ENCODE measurements at places on chromosomes 3 and 15.

DNA sequence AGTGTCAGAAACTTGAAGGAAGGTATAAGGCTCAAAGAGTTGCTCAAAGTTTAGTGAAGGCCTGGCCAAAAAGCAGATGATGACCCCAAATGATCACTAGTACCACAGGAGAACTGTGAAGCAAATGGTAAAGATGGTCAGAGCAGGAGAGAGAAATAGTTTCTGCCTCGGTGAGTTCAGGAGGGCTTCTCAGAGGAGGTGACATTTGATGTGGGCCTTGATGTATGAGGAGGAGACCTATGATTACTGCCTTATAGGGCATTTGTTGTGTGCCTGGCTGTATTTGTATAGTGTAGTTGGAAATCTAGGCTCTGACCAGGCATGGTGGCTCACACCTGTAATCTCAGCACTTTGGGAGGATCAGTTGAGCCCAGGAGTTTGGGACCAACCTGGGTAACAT is 50.4 kb downstream of the DNASE1L3 start:
- no peak for DNase-seq

GRCh38 chr15:91031796-91032195 is 9.4 kb upstream of the VPS33B start:
- no peak for DNase-seq

- DNase-seq = no peak
Measured at GRCh38 chr3:161851941-161852566, 355.4 kb downstream of the OTOL1 start.

DNA sequence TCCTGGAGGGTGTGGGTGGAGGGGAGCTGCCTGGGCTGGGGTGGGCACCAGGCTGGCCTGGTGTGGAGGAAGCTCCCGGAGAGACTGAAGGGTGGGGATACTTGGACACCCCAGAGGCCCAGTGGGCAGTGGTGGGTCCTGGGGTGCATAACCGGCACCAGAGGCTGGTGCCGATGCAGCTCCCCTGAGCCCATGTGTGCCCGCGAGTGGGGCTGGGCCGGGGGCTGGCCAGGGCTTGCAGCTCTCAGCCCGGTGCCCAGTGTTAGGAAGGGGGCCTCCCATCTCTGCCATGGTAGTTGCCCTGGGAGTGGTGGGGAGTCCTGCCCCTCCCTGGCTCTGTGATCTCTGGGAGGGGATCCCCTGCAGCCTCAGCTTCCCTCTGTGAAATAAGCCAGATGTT is 9.3 kb downstream of the PLXNA1 start:
- DNase-seq = no peak

DNA sequence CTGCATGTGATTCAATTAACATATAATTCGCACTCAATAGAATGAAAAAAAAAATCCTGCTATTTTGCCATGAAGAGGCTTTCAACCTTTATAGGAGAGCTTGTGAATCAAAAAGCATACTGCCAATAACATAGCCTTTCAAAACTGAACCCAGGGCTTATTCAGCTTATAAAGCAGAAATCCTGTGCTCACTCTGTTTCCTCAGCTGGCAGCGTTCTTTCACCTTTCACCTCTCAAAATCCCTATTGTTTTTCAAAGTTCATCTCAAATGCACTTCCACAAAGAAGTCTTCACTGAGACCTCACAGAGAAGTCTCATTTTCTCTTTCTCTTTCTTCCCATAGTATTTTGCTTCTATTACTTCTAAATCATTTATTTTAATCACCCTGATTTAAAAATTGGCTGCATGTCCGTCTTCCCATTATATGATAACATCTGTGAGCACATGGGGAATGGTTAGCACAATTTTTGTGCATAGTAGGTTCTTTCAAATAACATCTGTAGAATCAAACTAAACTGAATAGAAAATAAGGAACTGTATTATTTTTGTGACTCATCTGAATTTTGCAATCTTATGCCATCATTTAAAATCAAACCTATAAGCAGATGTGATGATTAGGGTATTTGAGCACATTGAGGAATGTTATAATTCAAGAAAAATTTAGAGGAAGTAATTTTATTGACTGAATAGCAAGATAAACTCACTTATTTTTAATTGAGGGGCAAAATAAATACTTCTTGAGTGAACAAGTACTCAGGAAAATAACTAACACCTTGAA is 373.4 kb downstream of the NLGN1 start:
- no peak for DNase-seq

- no peak for DNase-seq
Measured at GRCh38 chr3:153574445-153574844, 412.4 kb downstream of the RAP2B start.

- DNase-seq = no peak
Measured at GRCh38 chr15:27575521-27575920, 523.6 kb downstream of the OCA2 start.

DNA sequence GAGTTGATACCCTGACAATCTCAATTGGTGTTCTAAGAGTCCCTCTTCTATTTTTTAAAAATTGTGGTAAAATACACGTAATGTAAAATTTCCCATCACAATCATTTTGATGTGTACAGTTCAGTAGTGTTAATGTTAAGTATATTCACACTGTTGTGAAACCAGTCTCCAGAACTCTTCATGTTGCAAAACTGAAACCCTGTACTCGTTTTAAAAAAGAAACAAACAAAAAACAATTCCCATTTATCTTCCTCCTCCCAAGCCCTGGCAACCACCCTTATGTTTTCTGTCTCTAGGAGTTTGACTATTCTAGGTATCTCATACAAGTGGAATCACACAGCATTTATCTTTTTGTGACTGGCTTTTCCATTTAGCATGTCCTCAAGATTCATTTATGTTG is 28.7 kb upstream of the ALPK3 start:
- DNase-seq = no peak

DNA sequence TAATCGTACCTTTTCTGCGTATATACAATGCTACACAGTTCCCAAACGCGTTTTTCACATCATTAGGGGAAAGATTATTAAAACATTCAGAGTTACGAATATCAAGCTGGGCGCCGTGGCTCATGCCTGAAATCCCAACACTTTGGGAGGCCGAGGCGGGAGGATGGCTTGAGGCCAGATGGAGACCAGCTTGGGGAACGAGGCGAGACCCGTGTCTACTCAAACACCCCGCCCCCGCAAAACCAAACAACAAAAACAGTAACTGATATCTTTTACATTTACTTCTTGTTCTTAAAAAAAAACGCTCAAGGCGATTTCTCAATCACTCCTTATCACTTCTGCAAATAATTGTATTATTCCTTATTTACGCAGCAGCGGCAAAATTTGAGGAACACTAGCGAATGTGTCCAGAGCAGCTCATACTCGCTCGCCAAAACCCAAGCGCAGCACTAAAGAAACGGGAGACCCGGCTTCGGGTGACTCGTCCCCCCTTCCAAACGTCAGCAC is 1.2 kb downstream of the ZBTB11 start:
- DNase-seq = no peak

GRCh38 chr3:102193255-102193654 is 241.6 kb upstream of the ZPLD1 start:
- DNase-seq = no peak

DNA sequence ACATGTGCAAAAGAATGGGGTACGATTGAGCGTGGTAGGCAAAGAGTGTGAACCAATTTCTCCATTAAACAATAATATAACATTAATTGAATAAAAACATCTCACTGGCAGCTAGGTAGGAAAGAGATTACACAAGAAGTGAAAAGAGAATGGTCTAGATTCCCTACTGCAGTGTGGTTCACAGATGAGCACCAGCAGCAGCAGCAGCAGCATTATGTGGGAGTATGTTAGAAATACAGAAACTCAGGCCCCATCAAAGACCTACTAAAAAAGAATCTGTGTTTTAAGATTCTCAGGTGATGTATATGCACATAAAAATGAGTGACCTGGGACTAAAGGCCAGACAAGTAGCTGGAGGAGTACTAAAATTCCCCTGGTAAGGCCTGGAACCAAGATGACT is 118.2 kb downstream of the ADAM10 start:
- no peak for DNase-seq

DNA sequence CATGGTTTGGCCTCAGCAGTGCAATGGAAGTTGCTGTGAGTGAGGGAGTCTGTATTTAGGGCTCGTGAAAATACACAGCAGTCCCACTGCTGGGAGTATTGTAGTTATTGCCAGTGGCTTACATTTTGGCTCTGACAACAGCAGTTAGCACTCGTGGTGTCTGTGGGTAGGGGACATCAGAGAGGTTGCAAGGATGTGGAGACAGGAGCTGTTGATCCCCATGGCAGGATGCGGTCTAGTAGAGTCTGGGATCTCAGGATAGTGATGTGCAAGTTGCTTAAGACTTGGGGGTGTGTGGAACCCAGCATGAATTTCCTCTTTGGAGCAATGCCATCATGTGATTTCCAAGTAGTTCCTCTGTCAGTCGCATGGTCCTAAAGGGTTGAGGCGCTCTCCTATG is 59.9 kb downstream of the GALK2 start:
- no peak for DNase-seq

- no peak for DNase-seq
Measured at GRCh38 chr15:45428491-45428890, 50.1 kb upstream of the GATM start.

- DNase-seq = no peak
Measured at GRCh38 chr3:94098452-94098851, 35.6 kb downstream of the NSUN3 start.

DNA sequence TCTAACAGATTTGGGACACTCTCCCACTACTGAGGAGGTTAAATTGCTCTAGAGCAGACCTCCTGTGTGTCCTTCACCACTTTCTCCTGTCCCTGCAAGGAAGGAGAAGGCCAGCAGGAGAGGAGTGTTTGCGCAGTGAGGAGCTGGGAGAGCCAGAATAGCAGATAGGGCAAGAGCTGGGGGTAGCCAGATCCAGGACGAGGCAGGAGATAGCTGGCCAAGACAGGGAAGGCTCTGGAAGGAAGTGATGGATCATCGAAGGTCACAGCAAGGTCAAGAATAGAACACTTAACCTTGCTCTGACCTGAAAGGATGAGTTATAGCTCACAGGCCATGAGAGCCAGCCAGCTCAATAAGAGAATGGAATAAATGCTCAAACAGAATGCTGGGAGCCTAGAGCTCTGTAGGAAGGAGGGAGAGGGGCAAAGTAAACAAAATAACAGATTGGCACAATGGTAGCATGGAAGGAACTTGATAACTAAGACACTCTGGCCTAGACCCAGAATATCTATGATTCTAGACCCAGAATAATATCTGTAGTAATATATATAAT is 37.5 kb upstream of the FSIP1 start:
- DNase-seq = no peak

DNA sequence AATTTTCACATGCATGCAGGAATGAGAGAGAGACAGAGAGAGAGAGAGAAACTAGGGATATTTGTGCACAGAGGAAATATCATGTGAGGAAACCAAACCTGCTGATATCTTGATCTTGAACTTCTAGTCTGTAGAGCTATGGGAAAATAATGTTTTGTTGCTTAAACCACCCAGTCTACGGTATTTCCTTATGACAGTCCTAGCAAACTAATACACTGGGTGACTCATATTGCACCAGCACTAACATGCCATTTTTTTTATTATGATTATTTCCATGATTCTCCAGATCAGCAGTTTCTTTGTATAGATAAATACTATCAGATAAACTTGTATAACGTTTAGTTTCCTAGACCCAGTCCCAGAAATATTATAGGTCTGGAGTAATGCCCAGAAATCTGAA is 1259.0 kb downstream of the ZPLD1 start:
- DNase-seq = no peak

DNA sequence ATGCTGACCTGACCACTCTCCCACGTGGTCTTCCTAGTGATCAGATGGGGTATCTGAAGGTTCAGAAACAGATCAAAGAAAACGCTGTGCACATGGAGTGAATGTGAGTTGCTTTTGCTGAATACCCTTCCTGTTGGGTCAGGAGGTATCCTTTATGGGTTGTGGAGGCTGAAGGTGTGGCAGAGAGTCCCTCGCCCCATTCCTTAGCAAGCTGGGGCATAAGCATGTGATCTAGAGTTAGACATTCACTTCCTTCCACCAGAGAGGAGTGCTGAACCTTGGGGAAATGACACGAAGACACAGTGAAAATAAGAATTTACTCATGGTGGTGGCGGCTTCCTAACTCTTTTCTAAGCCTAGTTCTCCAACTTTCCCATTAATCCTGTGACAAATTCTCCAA is 27.8 kb upstream of the SPTBN5 start:
- DNase-seq = no peak

GRCh38 chr3:96931119-96931862 is 116.9 kb downstream of the EPHA6 start:
- no peak for DNase-seq

GRCh38 chr3:187750006-187750512 is 4.8 kb upstream of the BCL6 start:
- DNase-seq = no peak

GRCh38 chr3:23798876-23799275 is 6.9 kb upstream of the UBE2E1 start:
- DNase-seq = no peak

- DNase-seq = no peak
Measured at GRCh38 chr15:33191591-33191990, 2.9 kb downstream of the FMN1 start.

DNA sequence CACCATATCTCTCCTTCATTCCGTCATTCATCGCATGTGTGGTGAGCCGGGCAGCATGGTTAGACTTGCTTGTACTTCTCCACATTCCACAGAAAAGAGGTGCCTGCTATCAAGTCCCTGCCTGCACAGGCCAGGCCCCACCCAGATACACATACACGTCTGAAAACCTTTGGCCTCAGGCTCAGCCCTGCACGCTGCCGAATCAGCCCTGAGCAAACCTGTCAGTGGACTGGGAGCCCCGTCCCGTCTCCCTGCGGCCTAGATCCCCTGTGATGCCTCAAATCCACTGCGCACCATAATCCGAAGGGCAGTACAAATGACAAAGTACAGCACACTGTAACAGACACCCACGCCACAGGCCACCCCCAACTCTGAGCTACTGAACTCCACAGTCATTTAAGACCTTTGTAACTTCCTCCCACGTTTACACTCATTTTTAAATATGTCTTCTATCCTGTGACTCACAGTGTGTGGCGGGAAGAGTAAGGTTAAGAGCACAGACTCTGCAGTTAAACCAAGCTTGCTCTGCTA is 67.1 kb downstream of the MB21D2 start:
- no peak for DNase-seq

DNA sequence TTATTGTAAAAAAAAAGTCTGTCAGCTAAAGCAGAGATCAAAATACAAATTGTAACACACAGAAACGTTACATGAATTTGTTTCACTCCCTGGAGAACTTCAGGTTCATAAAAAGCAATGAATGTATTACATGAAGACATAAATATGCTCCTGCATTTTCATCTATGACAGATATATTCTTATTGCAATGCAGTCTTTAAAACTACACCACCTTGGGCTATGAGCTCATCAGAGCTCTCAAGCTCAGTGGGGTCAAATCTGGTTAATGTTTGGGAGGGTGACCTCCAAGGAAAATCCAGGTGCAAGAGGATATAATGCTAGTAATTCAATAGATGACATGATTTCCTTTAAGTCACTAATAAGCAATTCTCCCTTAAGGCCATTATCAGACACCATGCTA is 606.8 kb downstream of the EPHA3 start:
- no peak for DNase-seq

- DNase-seq = no peak
Measured at GRCh38 chr15:36066757-36067156, 512.7 kb upstream of the CDIN1 start.
